ENCODE measurements at places on chromosomes 6 and 20.
A peak's percentile ranks its signal among the peaks of the same experiment; 100 is the strongest.

- DNase-seq: no peak
Observed at GRCh38 chr6:126682440-126682839, 342.5 kb downstream of the CENPW start.

DNA sequence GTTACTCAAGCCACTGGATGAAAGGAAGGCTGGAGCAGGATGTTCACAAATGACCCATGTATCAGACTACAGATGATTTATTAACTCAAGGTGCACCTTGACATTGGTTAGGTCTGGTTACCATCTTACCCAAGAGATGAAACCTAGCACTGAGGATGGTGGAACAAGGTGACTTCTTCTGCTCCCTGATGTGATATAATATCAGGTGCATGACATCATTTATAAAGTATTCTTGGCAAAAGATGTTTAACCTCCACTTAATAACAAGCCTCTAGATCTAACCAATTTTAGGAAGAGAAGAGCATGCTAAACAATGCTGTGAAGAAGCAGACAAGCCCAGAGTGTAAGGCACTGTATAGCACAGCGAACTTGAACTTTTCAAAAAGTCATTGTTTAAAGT lies 100.9 kb downstream of the FYN start:
- DNase-seq: no peak

- no peak for DNase-seq
Observed at GRCh38 chr6:38169221-38169976, 349.9 kb downstream of the ZFAND3 start.

DNA sequence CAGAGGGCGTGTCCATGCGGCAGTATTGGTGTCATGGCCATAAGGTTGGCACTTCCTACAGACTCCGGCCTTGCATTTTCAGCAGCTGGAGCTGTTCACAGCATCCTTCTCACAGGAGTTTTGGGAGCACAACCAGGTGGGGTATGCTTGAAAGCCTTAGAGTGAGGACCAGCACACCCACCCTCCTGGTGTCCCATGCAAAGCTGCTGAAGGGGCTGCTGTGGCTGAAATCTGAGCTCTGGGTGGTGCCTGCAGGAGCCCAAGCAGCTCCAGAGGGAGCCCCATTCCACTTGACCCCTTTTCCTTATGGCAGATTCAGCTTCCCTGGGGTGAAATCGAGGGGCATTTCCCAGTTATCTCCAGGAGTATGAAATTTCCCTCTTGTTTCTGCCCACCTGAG lies 74.0 kb upstream of the BHLHE23 start:
- DNase-seq: no peak

GRCh38 chr6:3665608-3666007 lies 85.9 kb downstream of the PXDC1 start:
- DNase-seq: no peak

GRCh38 chr6:37324131-37325033 lies 29.4 kb upstream of the RNF8 start:
- DNase-seq: peak; percentile 52

DNA sequence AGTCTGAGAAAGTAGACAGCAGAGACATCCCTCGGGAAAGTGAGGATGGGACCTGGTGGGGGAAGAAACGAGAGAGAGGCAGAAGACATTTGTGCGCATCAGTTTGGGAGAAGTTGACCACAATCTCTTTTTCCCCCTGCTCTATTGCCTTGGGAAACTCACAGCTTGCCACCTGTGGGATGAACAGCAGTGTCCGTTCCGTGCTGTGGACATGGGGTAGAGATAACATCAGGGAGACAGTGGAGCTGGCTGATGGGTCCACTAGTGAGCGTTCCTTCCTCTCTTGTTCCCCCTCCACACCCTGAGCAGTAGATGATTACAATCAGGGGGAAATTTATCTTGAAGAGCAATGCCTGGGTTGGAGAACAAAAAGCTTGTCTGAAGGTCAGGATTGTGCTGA lies 21.8 kb upstream of the RNF182 start:
- no peak for DNase-seq

GRCh38 chr6:15477746-15478145 lies 185.1 kb downstream of the DTNBP1 start:
- DNase-seq: no peak

- DNase-seq: peak; percentile 11
Observed at GRCh38 chr20:57409672-57410397, 18.6 kb downstream of the RBM38 start.

DNA sequence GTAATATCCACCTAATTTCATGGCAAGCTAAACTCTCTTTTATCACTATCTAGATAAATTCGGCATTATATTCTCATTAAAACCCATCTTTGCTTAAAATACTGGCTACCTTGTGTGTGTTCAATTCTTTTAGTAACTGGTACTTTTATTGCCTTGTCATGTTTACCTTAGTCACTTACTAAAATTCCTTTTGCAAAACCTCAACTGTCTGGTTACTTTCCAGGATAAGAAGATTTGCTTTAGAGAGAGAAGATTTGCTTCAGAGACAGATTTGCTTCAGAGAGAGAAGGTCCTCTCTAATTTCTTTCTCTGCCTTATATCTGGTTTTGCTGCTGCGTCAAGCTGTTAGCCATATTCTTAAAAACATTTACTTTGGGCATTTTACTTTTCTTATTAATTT lies 151.5 kb upstream of the MLIP start:
- peak; percentile 47 for DNase-seq

DNA sequence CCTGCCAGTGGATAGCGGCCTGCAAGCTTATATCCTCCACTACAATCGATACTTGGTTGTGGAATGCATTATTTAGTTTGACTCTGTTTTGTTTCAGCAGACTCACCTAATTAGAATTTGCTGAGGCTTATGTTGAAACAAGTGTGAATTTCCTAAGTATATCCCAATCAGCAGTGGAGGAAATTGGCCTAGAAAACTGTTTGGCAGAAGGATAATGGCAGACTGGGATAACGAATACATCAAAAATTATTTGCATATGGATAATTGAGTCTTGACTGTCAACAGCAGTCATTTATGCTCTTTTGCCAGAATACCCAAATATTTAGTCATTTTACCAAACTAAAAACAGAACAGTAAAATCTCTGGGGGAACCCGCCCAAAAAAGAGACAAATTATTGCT lies 261.0 kb downstream of the DOK5 start:
- DNase-seq: no peak

DNA sequence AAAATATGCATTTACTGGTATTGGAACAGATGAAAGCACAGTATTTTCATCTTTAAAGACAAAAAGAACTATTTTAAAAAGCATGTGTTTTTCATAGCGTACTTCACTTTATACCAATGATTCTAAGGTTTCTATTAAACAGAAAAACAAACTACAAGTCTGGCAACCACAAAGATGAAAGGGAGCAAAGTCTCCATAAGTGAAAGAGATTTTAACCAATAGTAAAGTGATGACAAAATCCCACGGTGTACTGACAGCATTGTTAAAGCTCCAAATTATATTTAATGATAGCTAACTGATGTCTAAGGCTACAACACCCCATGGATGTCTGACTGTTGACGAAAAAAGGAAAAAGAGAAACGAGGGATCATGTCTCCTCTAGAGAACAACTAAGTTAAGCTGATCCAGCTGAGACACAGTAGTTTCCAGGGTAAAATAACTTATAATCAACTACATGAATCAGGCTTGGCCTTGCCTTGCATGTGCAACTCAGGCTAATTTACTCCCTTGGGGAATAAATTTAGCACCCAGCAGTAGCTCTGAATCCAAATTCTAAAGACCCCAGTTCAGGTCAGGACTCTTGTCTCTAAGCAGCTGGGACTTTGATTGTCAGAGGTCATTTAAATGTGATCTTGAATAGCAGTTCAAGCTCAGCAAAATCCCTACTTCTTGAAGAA lies 56.0 kb upstream of the TAB2 start:
- no peak for DNase-seq

GRCh38 chr6:121971931-121972335 lies 427.5 kb upstream of the HSF2 start:
- DNase-seq: peak; percentile 57
